Inflammatory macrophage treated with lipopolysaccharide for 1 hour (primary cell): ENCODE measurements at places on chromosomes 13 and 19.

GRCh38 chr19:2546128-2547032 lies 70.5 kb downstream of the GADD45B start:
- DNase-seq: peak; percentile 91

DNA sequence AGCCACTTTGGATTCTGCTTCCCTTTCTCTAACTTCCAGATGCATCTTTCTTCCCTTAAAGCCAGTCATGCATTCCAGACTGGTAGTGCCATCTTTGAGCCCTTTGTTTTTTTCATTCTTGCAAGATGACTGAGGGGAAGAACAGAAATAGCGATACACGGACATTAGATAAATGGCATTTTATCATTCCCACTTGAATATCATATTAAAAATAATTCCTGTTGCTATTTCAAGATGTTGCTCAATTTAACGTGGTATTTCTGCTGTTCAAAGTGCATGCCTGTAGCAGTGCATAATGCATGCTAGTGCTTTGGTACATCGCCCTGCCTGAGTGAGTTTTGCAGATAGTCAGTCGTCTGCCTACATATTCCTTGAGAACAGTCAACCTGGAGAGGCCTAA lies 140.6 kb upstream of the FRY start:
- no peak for DNase-seq

GRCh38 chr19:32296694-32297093 lies 48.7 kb upstream of the ZNF507 start:
- no peak for DNase-seq

GRCh38 chr13:111862836-111863815 lies 203.8 kb upstream of the SOX1 start:
- no peak for DNase-seq

GRCh38 chr19:38665950-38666662 lies 18.7 kb downstream of the ACTN4 start:
- no peak for DNase-seq

- no peak for DNase-seq
Observed at GRCh38 chr19:55435020-55435419, 8.1 kb downstream of the SHISA7 start.

DNA sequence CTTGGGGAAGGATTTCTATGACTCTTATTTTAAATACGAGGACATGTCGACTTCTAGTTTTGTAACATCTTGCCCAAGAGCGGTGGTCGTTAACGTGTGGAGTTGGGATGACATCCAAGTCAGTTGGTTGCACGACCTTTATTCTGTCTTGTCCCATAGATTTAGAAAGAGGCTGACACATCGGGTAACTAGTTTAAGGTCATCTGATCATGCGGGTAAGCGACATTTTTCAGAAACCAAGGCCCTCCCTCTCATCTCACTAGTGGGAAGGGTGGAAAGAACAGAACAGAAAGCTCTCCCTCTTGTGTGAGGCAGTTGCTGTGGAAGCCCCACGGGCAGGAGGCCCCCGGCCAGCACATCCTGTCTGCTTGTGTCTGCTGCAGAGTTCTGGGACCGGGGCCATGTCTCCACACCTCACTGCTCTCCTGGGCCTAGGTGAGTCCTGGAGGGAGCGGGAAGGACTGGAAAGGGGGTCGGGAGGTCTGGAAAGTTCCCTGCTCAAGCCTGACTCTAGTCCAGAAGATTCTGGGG lies at the start of gene LAIR2:
LAIR2 (plus strand) TSS at position 314 of the 531 bp plus-strand sequence; CDS start at position 402, 88 bp downstream.
- DNase-seq: no peak

DNA sequence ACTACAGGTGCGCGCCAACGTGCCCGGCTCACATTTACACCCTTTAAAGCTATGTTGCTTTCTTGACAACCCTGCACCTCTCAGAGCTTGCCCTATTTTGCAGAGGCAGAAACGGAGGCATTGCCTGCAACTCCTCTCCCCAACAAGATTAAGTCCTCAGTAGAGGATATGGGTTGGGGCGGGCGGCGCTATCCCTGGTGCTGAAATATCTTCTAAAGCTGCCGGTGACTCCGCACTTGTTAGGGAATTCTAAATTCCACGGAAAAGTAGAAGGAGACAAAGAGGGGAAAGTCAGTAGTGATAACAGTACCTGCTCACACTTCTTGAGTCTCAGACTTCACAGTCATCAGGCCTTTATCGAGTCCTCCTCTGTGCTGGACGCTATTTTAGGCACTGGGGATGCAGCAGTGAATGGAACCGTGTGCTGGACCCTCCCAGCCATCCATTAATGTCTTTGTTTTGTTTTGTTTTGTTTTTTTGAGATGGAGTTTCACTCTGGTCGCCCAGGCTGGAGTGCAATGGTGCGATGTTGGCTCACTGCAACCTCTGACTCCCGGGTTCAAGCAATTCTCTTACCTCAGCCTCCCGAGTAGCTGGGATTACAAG lies 18.0 kb downstream of the SLC5A5 start:
- no peak for DNase-seq

DNA sequence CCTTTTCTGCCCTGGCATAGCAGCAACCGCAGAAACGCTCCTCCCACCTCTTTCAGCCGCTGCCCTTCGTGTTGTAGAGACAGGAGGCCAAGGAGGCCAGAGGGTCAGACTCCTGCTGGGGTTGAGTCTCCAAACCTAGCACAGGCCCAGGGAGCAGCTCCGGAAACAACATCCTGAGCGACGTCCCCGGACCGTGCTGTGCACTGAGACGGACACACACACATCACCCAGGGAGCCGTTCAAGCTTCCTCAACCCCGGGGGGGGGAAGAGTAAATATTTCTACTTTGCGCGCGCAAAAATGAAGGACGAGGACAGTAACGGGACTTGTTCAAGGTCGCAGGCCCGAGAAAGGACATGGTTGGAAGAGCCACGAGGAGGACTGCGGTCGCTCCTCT lies 657 bp downstream of the ZNF550 start:
- no peak for DNase-seq

DNA sequence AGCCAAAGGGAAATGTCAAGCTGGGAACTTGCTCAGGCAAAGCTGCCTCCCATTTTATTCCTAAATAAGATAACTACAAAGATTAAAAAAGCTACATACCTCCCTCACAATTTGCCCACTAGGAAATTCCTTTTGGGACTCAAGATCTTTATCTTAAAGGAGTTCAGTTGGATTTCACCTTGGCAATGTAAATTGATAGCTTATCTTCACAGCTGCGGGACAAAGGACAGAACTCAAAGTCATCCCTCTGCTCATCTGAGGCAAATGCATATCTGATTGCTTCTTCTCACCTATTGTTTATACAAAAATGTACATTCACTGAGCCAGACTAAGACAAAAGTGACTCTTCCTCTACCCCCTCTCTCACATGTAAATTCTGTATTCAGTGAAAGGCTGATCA lies 47.8 kb downstream of the FGF14 start:
- DNase-seq: no peak

GRCh38 chr13:113914333-113915011 lies 50.6 kb upstream of the GAS6 start:
- DNase-seq: no peak

DNA sequence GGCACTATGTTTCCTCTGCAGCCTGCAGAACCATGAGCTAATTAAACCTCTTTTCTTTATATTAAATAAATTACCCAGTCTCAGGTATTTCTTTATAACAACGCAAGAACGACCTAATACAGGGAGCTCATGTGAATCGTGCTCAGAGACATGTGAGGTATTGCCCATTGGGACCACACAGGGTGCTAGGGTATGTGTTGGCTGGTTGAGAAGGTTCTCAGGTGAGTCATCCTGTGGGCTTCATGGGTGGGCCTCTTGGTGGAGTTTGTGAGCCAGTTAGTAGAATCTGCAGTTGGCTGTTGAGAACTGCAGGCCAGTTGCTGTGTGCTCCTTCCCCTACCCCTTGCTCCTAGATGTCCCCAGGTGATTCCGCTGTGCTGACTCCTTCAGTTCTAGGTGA lies 163.0 kb downstream of the HS6ST3 start:
- no peak for DNase-seq

DNA sequence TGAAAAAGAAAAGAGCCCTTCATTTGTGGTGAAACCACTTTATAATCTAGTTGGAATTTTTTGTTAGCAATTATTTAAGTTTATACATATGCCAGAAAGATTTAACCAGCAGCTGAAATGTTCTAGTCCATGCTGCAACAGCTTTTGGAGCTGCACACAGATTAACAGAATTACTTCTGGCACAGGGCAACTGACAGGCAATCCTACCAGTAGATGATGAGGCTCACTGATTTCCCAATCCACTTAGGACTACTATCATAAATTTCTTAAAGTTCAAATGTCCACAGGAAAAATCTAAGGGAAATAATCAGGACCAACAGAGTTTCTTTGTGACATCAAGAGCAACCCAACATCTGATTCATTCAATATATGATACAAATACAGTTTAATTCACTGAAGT lies 78.8 kb downstream of the CRYL1 start:
- no peak for DNase-seq

GRCh38 chr19:11339254-11340098 lies at the start of gene RAB3D:
Gene RAB3D (minus strand): TSS chr19:11339657. CDS start chr19:11337399, 2,258 bp downstream.
- DNase-seq: peak; percentile 81

DNA sequence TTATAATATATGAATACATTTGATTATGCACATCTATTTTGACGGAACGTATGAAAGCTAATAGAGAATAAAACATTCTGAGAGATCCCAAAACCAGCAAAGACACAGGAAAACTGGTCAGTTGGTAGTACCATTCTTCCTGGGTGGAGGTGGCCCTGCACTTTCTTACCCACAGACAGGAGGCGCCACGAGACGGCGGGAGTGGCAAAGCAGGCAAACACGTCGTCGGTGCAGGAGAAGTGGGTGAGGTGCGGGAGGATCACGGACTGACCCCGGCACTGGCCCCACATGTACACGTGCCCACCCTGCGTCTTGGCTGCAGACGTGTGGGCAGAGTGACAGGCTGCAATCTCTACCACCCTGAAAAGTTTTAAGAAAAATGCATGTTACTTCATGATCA lies 36.1 kb downstream of the RCBTB1 start:
- no peak for DNase-seq

DNA sequence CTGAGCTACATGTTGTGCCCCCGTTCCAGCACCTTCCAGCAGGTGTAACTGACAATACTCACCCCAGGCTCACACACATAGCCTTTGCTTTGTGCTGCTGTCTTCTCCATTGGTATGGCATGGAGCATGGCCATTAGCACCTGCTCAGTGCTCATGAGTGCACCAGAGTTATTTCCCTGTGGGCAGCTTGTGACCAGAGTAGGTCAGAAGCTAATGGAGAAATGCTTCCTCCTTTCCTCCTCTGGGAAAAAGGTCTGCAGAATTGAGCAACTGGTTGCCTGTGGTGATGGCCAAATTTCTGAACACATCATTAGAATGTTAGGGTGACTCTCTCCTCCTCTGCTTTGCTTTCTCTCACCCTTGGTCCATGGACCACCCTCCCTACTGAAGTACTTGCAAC lies 344.5 kb upstream of the TMTC4 start:
- DNase-seq: no peak

DNA sequence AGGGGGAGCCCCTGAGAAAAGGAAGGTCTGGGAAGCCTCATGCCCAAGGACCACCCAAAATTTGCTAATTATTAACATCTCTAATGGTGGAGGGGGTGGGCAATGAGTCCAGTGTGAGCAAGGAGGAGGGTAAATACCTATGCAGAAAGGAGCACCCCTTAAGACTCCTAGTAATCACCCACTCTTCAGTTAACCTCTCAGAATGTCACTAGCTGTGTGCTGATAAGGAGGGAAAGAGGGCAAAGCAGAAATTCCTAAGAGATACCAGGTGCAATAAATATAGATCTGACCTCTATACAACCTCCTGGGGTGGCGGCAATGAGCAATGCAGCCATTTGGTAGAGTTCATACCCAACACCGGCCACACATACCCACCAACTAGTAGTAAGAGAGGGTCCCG lies 12.7 kb upstream of the DPY19L3 start:
- DNase-seq: no peak

DNA sequence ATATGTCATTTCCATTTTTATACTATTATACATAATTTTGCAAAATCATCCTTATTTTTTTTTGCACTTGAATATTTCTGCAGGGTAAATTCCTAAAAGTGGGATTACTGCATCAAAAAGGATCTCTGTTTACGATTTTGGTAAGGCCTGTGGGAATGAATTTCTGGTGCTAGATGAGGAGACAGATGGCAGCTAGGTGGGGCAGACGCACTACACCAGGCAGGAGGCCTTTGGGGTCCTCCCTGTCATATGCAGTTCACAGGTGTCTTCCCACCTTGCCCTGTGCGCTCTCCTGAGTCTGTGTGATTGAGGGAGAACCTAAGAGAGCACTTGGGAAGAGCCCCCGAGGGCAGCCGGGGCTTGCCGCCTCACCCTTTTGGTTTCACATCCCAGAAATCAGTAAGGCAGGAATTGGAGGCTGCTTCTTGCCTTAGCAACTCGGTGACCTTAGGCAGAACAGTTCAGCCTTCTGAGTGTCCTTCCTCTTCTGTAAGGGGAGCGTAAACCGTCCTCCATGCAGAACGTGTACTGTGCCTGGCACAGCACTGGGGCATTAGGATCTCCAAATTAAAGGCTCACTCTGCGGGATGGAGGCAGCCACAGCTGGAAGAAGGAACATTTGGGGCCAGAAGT lies 13.4 kb upstream of the GJB2 start:
- no peak for DNase-seq

DNA sequence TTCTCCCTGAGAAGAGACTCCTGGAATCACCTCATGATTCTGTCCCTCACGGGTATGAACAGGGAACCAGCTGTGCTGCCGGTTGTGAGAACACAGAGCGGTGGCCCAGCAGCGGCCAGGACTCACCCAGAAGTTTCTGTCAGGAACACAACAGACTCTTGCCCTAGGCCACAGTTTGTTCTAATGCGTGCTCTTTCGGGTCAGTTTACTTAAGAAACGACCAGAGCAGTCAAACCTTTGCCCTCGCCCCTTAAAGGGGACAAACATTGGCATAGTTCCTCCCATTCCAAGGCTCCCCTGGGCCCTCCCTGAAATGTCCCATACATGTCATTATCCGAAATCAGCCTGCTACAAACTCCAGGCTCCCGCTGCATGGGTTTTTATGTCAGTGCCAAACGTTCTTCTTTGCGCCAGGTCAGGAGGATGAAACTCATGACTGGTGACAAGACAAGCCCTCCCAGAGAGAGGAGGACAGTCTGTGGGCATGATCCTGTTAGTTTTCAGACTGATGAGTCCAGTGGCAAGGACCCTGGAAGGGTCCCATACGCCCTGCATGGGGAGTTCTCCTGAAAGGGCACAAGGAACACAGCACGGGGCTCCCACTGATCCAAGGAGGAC lies 18.3 kb downstream of the ZIC5 start:
- DNase-seq: no peak

DNA sequence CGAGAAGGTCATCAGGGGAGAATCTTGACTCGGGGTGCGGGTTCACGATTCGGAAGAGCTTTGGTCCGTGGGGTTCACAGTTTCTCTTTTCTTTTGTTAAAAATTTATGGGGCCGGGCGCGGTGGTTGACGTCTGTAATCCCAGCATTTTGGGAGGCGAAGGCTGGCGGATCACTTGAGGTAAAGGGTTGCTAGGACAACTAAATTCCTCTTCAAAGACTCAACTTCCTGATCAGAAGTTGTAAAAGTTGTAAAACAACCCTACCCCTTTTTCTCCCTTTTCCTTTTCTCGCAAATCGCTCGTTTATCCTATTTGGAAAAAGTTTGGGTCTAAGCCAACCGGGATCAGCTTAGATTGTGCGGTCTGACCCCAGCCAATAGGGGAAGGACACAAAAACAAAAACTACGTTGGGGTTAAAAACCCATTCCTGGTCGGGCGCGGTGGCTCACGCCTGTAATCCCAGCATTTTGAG lies 673 bp downstream of the ZNF486 start:
- peak; percentile 1 for DNase-seq

- DNase-seq: no peak
Observed at GRCh38 chr13:93977986-93978385, 501.5 kb downstream of the DCT start.

- DNase-seq: no peak
Observed at GRCh38 chr13:86974995-86975328, 696.2 kb upstream of the SLITRK5 start.
